Esophagus muscularis mucosa (tissue), 4 donors: ENCODE measurements at places on chromosomes 7 and 10. TPM values are rescaled to one million over a fixed set of nuclear protein-coding genes. Genes with fewer than 3 reads are reported as not detected.

Gene NXPH1
- not detected for total RNA-seq

Gene MMD2
- not detected for total RNA-seq

Gene HHEX
- total RNA-seq, result 4.6 TPM

Gene CYP2C9
- not detected for total RNA-seq

Gene UCN3
- total RNA-seq, result not detected

Gene GPC2
- 0.33 TPM for total RNA-seq

Gene BRAT1
- total RNA-seq, result 37.7 TPM

Gene PROSER2
- 5.9 TPM for total RNA-seq

Gene GCC1
- 17.3 TPM for total RNA-seq

Gene AEBP1
- total RNA-seq, result 234 TPM

Gene GDF2
- not detected for total RNA-seq

Gene C10orf120
- not detected for total RNA-seq

Gene C10orf67
- not detected for total RNA-seq

Gene AQP1
- 362 TPM for total RNA-seq

Gene CALN1
- 0.06 TPM for total RNA-seq

Gene OAT
- 169 TPM for total RNA-seq

Gene NPSR1
- not detected for total RNA-seq

Gene WIPF3
- total RNA-seq, result 3.3 TPM

Gene CLCN1
- not detected for total RNA-seq

Gene ABLIM1
- 113 TPM for total RNA-seq

Gene TDRD1
- total RNA-seq, result 0.11 TPM

Gene CTAGE8
- total RNA-seq, result 1.5 TPM

Gene CHST3
- total RNA-seq, result 24.1 TPM

Gene RET
- 1.7 TPM for total RNA-seq

Gene TAS2R5
- 0.50 TPM for total RNA-seq

Gene ARPC1B
- 119 TPM for total RNA-seq

Gene OR9A2
- total RNA-seq, result not detected

Gene LIPK
- total RNA-seq, result not detected

Gene AFAP1L2
- total RNA-seq, result 19.4 TPM

Gene THSD7A
- 2.8 TPM for total RNA-seq

Gene RAB19
- not detected for total RNA-seq

Gene GALNT17
- 95.6 TPM for total RNA-seq

Gene SPACDR
- 0.78 TPM for total RNA-seq

Gene SLC16A9
- not detected for total RNA-seq

Gene ANXA8
- total RNA-seq, result not detected

Gene C1QL3
- total RNA-seq, result not detected

Gene TRPV5
- not detected for total RNA-seq

Gene ODAD2
- 0.39 TPM for total RNA-seq

Gene CPN1
- not detected for total RNA-seq

Gene EN2
- total RNA-seq, result not detected

Gene OPN1SW
- not detected for total RNA-seq

Gene SPDYE1
- total RNA-seq, result not detected

Gene GIMAP7
- total RNA-seq, result 15.8 TPM

Gene GATA3
- not detected for total RNA-seq

Gene LIPJ
- not detected for total RNA-seq

Gene SEMA3E
- 10.1 TPM for total RNA-seq

Gene NPFFR1
- total RNA-seq, result not detected

Gene HDAC9
- 130 TPM for total RNA-seq

Gene TMEM60
- 10.8 TPM for total RNA-seq

Gene TMEM213
- total RNA-seq, result not detected

Gene CDC14C
- not detected for total RNA-seq

Gene FRG2B
- not detected for total RNA-seq

Gene OR2A1
- not detected for total RNA-seq

Gene ADIRF
- total RNA-seq, result 84.5 TPM

Gene ERVW-1
- not detected for total RNA-seq

Gene SGCE
- 72.6 TPM for total RNA-seq

Gene OR2A12
- total RNA-seq, result not detected

Gene AZGP1
- total RNA-seq, result 2.5 TPM
